Thyroid gland (tissue), 4 donors: ENCODE measurements at places on chromosomes 11 and 22.

GRCh38 chr11:22466809-22467208, 128.6 kb downstream of the SLC17A6 start:
- DNase-seq, result no peak

DNA sequence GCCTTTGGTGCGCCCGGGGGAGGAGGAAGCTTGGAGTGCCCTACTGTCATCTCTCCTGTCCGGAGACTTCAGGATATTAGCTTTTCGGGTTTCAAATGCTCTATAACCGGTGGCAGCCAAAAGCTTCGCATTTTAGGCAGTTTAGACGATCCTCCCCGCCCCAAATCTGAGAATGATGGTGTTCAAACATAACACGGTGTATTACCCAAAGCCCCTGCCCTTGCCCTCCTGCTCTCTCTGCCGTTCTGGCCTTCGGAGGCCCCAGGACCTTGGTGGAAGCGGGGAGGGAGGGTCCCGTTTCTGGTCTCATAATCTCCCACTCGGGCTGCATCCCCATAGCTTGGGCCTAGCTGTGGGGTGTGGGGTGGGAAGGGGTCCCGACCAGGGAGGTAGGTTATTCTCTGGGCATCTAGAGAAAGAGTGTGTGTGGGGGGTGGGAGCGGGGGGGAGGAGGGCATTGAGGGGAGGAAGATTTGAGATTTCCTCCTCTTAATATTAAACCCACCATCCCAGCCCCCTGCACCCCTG, 2.3 kb downstream of the PKNOX2 start:
- no peak for DNase-seq

DNA sequence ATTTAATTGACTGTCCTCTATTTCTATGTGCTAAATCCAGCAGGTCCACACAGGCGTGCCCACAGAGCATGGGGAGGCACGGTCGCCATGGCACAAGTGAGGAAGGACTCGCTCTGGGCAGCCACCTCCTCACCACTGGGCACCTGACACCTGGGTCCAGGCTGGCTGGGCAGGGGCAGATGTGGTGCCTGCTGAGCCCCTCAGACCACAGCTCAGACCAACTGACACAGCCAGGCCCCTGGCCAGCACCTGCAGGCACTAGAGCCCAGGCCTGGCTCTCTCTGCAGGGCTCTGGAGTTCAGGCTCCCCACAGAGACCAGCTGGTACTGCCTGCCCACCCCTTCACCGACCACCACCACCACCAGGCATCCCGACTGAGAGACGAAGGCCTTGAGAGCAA, 27.9 kb downstream of the LINC01488 start:
- DNase-seq, result no peak

DNA sequence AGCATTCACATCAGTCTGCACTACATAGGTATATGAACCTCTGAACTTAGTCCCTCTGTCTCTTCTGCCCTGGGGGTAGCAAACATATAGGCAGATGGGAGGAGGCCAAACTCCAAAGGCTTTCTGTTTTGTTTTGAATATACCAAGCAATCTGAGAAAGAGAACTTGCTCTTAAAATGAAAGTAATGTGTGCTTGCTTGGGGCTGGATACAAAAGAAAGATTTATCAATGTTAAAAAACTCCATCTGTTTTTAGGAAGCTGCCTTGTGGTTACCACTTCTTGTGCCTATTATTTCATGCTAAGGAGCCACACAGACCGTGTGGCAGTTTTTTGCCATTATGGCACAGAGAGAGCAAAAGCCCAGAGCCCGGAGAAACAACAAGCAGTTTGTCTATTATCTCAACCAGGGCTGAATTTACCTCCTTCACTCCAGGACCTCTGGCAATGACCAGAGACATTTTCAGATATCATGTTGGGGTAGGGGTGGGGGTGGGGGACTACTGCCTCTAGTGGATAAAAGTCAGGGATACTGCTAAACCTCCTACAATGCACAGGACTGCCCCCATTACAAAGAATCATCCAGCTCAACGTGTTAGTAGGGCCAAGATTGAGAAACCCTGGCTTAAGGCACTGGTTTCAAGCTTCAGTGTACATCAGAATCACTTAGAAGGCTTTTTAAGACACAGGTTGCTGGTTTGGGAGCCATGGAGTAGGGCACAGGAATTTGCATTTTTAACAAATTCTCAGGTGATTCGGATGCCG, 124.2 kb downstream of the APIP start:
- no peak for DNase-seq

DNA sequence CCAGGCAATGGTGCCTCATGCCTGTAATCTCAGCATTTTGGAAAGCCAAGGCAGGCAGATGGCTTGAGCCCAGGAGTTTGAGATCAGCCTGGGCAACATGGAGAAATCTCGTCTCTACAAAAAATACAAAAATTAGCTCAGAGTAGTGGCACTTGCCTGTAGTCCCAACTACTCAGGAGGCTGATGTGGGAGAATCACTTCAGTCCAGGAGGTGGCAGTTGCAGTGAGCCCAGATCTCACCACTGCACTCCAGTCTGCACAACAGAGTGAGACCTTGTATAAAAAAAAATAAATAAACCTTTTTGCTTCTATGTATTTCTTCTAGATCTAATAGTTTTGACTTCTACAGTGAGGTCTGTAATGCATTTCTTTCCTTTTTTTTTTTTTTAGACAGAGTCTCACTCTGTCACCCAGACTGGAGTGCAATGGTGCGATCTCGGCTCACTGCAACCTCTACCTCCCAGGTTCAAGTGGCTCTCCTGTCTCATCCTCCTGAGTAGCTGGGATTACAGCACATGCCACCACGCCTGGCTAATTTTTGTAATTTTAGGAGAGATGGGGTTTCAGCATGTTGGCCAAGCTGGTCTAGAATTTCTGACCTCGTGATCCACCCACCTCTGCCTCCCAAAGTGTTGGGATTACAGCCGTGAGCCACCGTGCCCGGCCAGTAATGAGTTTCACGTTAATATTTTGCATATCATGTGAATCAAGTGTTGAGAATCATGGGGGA, 18.1 kb upstream of the RDX start:
- peak; percentile 50 for DNase-seq
